ENCODE measurements at places on chromosomes 11 and 22. TPM values are rescaled to one million over a fixed set of nuclear protein-coding genes. Genes with fewer than 3 reads are reported as not detected.

DNA sequence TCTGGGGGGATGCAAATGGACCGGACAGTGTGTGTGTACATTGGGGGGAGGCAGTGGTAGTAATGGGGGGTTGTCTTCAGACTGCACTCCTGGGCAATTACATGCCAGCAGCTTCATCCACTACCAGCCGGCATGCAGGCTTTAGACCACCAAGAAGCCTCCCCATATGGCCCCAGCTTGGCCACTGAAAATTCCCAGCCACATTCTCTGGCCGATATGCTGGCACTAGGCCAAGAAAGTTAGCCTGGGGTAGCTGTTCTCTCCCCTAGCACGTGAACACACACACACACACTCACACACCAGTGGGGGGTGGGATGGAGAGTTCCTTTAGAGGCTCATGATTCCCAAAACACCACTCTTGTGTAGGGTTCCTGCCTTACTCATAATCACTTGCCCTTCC is 3.6 kb upstream of the ROBO3 start:
- H3K27me3 ChIP-seq: peaks cover 57% of the 10 kb centered on the region
- DNase-seq: no peak
- no peaks in the 10 kb centered on the region for H3K36me3 ChIP-seq
- no peak overlapping the region for H3K4me3 ChIP-seq
- H3K4me1 ChIP-seq: peaks cover 18% of the 10 kb centered on the region

The KLHDC7B gene
- 4.9 TPM for total RNA-seq

DNA sequence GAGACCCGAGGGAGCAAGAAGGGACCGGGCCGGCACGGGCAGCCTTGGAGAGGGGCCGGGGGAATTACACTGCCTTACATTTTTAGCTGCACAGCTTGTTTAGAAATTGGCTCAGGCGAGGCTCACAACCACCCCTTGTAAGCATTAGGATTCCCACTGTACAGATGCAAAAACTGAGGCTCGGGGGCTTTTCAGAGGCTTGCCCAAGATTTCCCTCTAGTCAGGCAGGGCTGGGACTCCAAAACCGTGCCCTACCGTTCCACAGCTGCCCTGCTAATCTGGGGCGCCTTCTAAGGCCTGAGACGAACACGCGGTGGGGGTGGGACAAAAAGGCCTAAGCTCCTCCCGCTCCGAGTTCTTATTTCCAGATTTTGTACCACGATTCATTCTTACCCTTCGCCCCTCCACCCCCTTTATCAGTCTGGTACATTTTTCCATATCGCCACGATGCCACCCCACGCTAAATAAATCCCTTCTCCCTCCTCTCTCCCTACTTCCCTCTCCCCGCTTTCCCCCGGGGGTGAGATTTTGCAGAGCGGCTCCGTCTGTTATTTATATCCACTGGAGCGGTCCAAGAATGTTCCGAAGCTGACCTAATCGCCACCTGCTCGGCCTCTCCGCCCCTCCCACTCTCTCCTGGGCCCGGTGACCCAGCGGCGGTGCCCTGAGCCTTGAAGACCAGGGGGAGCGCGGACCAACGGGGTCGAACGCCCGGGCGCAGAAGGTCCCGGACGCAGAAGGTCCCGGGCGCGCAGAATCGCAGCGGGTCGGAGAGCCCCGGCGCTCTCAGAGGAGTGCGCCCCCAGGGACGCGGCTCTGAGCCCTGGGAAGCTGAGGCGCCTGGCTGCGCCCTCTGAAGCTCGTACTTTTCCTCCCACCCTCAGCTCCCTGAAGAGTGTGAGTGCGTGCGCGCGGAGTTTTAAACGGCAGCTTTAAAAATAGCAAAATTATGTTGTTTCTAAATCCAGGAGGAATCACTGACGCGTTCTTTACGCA is 764 bp upstream of the PACSIN3 start:
- H3K36me3 ChIP-seq: no peaks in the 10 kb centered on the region
- peaks cover 9% of the 10 kb centered on the region for H3K4me1 ChIP-seq
- peak; percentile 35 for DNase-seq
- peak overlapping the region; percentile 80 for H3K4me3 ChIP-seq
- peaks cover 15% of the 10 kb centered on the region for H3K27me3 ChIP-seq

The KCTD14 gene
- 0.20 TPM for total RNA-seq

The SMARCB1 gene
- total RNA-seq: 156 TPM

The DNAJB7 gene
- not detected for total RNA-seq

GRCh38 chr11:129291546-129291945 is 84.1 kb upstream of the BARX2 start:
- DNase-seq: no peak
- no peaks in the 10 kb centered on the region for H3K36me3 ChIP-seq
- no peaks in the 10 kb centered on the region for H3K4me1 ChIP-seq
- H3K4me3 ChIP-seq: no peak overlapping the region

GRCh38 chr11:44574610-44575287 is 9.3 kb downstream of the CD82 start:
- no peak for DNase-seq
- peak overlapping the region; percentile 82 for H3K27ac ChIP-seq
- peak overlapping the region; percentile 74 for H3K4me3 ChIP-seq
- no peaks in the 10 kb centered on the region for H3K27me3 ChIP-seq
- H3K4me1 ChIP-seq: peaks cover 97% of the 10 kb centered on the region
- H3K36me3 ChIP-seq: peaks cover 84% of the 10 kb centered on the region

The UCP3 gene
- total RNA-seq: 5.7 TPM

GRCh38 chr11:102807921-102808320 is 10.0 kb upstream of the MMP1 start:
- no peaks in the 10 kb centered on the region for H3K36me3 ChIP-seq
- H3K27me3 ChIP-seq: peaks cover 11% of the 10 kb centered on the region
- no peak overlapping the region for H3K27ac ChIP-seq

DNA sequence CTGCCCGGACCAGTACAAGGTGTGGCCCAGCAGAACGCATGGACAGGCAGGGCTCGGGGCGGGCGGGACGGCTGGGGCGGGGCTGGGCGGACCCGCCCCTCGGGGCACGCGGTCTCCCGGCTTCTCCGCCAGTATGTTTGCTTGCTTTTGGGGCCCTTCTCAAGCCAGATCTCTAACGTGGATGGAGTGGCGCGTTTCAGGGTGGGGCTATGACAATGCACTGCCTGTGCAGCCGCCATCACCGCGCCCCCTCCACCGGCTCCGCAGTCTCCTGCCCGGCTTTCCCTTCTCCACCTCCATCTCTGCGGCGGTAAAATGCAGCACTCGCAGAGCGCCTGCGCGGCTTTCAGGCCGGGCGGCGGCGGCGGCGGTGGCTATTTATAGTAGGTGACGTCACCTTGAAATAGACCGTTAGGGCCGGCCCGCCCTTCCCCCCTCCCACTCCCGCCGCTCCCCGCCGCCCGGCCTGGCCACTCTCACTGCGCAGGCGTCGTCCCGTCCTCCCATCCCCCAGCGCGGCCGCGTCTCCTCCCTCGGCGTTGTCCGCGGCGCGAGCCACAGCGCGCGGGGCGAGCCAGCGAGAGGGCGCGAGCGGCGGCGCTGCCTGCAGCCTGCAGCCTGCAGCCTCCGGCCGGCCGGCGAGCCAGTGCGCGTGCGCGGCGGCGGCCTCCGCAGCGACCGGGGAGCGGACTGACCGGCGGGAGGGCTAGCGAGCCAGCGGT is at the start of gene YWHAH:
Gene YWHAH, plus strand, starts transcription at position 558 of the 722 bp plus-strand sequence. CDS start 199 bp downstream, outside the sequence.
- H3K27me3 ChIP-seq: no peaks in the 10 kb centered on the region
- H3K4me3 ChIP-seq: peak within 1 kb of the TSS; percentile 91
- H3K36me3 ChIP-seq: peaks cover 15% of the 10 kb centered on the region
- peak; percentile 91 for DNase-seq

DNA sequence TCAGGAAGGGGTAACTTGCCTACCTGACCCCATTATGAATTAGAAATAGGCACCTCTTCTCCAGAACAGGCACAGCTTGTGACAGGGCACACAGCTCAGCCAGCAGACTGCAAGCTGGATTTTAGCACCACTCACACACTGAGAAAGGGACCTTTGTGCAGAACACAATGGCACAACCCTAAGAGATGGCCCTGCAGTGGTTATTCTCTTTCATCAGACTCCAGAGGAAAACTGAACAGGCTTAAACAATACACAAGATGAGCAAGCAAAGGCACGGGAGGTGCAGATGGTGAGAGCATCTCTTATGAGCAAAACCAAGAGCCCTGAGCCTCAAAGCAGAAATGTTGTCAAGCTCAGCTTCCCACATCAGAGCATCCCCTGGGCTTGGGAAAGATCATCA is 93.8 kb upstream of the LRRC55 start:
- H3K4me3 ChIP-seq: no peak overlapping the region
- H3K36me3 ChIP-seq: no peaks in the 10 kb centered on the region
- no peak overlapping the region for H3K27ac ChIP-seq

DNA sequence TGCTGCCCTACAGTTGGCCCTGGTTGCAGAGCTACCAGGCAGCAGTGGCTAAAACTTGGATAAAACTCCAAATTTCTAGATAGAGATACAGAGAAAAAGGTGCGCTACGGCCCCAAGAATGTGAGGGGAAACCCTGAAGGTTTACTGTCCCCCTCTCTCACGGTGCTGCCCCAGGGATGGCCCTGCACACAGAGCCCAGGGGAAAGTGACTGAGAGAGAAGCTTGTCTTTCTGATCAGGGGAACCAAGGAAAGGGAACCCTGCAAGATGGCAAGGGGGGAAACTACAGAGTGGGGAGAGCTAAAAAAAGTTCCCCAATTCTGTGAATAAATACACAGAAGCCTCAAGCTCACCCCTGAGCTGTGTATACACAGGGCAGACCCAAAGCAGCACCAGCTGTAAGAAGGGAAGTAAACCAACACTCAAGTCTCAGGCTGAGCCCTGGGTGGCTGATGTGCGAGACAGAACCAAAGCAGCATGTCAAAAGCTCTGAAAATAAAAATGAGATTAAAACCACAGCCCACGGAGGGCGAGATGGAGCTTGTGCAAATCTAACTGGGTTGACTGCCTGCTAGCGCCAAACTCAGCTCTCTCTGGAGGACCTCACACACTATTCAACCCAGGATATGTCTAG is 22.1 kb downstream of the GNB1L start:
- H3K4me1 ChIP-seq: peaks cover 8% of the 10 kb centered on the region
- no peaks in the 10 kb centered on the region for H3K36me3 ChIP-seq
- no peak overlapping the region for H3K4me3 ChIP-seq
- peak; percentile 3 for DNase-seq
- H3K27ac ChIP-seq: no peak overlapping the region
- no peaks in the 10 kb centered on the region for H3K27me3 ChIP-seq

DNA sequence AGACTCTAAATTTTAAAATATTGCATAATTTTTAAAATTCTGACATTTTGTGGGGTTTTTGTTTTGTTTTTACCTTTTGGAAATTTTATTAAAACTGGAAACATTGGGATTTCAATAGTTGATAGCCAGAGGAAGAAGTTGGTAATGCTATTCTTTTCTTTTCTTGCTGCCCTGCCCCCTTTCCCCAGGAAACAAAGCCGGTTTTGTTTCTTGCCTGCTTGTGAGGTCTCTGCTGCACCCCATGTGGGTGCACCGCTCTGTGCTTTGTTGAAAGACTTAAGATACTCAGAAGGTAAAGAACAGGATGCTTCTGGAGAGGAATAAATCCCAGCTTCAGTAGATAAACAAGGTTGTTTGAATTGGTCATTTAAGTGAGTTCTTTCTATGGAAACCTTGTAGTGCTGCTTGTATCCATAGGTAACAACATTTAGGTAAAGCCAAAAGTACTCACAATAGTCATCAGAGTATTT is 87.5 kb downstream of the YAP1 start:
- H3K36me3 ChIP-seq: no peaks in the 10 kb centered on the region
- no peaks in the 10 kb centered on the region for H3K4me1 ChIP-seq
- H3K27ac ChIP-seq: no peak overlapping the region
- DNase-seq: no peak
- H3K27me3 ChIP-seq: peaks cover 15% of the 10 kb centered on the region

The SPA17 gene
- 1.6 TPM for total RNA-seq

- H3K27ac ChIP-seq: no peak overlapping the region
- H3K36me3 ChIP-seq: no peaks in the 10 kb centered on the region
- no peak for DNase-seq
- peaks cover 3% of the 10 kb centered on the region for H3K27me3 ChIP-seq
- H3K4me1 ChIP-seq: peaks cover 7% of the 10 kb centered on the region
Observed at GRCh38 chr11:22785251-22785650, 44.4 kb downstream of the SVIP start.

All from activated B cell treated with CpG ODN at 0.5 μM for 24 hours (primary cell).